ENCODE measurements at places on chromosomes 5 and 9.

- DNase-seq = no peak
Measured at GRCh38 chr5:154501566-154501965, 23.5 kb upstream of the HAND1 start.

- DNase-seq = no peak
Measured at GRCh38 chr9:79667817-79668436, 96.2 kb downstream of the TLE4 start.

- DNase-seq = peak; percentile 11
Measured at GRCh38 chr9:95336281-95336680, 18.8 kb upstream of the FANCC start.

- DNase-seq = no peak
Measured at GRCh38 chr5:122173474-122174415, 44.4 kb downstream of the ZNF474 start.
